ENCODE measurements at places on chromosomes 11 and 22. TPM values are rescaled to one million over a fixed set of nuclear protein-coding genes. Genes with fewer than 3 reads are reported as not detected.

- no peak for DNase-seq
Measured at GRCh38 chr11:126145954-126146353, 65.5 kb downstream of the RPUSD4 start.

MUC2 gene
- total RNA-seq = not detected

DNA sequence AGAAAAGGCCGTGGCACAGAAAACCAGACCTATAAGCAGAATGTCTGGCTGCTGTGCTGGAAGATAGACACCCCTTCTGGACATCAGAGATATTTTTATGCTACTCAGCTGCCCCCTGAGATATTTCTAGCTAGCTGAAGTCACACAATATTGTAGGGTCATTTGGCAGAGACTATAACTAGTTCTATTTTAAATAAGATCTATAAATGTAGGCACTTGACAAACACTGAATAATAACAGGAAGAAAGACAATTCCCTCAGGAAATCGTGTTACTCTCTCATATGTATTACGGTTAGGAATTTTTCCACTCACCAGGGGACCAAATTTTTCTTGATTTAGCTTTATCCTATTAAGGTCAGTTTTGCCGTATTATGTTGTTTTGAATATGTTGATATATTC, 845.4 kb downstream of the OPCML start:
- no peak for DNase-seq

SLC37A4 gene
- total RNA-seq = 18.9 TPM

DNA sequence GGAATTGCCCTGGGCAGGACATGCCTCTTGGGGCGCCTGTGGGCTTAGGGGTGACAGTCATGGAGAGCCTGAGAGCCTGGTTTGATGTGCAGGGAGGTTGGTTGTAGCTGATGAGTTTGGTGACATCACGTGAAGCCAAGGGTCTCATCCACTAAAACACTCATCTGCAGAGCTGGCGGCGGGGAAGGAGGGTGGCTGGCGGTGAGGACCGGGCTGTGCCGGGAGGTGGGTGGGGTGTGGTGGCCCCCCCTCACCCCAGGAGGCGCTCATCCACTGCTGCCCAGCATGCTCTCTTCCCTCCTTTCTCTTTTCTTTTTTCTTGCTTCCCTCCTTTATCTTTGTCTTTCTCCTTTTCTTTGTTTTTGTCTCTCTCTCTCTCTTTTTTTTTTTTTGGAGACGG, 49.0 kb downstream of the GRAMD4 start:
- no peak for DNase-seq

DNA sequence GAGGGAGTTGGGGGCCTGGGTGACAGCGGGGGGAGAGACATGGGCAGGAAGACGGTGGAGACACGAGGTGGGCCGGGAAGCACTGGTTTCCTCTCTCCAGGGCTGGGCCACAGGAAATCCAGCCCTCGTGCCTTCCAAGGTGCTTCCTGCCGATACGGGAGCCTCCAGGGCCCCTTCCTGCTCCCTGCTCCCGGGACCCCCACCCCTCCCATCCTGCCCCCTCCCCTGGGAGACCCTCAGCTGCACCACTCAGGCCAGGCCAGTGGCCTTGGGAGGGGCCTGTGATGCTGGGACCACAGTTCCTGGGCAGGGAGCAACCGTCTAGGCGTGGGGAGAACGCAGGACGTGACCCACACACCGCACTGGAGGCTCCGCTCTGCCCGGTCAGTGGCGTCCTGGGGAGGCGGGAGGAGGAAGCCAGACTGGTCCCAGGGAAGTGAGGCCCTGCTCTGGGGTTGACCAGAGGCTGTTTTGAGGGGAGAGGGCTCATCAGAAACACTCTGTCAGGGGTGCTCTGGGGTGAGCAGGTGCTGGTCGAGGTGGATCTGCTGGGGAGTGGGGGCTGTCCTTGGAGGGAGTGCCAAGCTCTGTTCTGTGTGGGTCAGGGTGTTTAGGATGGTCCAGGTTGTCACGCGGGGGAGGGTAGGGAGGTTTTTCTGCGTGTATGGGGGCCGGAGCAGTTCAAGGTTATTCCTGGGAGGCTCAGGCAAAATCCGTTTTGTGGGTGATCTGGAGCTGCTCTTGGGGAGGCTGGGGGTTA, at the start of gene SHANK3:
Gene SHANK3 (plus strand): TSS at position 353 of the 760 bp plus-strand sequence.
- no peak for DNase-seq

DNA sequence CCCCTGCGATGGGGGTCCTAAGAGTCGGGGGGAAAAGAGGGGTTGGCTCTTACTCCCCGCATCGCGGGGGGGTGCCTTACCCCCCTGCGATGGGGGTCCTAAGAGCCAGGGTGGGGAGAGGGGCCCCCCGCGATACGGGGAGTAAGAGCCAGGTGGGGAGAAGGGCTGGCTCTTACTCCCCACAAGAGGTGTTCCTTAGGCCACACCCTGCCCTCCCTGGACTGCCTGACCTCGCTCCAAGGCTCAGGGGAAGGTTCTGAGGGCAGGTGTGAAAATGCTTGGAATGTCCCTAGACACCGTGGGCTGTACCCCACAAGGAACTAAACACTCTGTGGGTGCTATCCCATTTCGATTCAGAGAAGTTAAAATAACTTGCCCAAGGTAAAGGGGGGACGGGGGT, 7.8 kb downstream of the UNC93B1 start:
- DNase-seq = no peak

DNA sequence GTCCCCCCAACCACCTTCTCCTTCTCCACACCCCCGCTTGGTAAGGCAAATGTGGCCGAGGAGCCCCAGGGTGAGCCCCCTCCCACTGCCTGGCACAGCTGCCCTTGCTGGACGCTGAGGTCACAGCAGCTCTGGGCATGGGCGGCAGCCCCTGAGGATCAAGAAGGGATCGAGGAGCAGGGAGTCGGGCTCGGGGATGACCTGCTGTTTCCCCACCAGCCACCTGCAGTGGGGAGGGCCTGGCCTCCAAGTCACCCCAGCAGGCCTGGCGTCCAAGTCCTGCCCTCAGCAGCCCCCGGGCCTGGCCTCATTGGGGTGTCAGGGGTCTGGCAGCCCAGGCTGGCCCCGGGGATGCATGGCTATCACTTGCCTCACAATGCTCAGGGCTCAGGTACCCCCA, 23.7 kb downstream of the MUC5AC start:
- DNase-seq = no peak

DNA sequence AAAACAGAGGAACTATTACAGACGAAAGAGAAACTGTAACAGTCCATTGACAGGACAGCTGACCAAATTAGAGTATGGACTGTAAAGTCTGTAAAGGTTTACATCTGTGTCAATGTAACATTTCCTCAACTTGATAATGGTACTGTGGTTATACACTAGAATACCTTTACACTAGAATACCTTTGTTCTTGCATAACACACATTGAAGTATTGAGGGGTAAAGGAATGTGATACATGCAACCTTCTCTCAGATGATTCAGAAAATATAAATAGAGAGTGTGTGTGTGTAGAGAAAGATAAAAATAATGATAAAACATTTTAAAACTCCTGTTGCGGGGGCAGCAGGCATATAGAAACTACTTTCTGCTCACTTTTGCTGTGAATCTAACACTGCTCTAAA, 5.6 kb upstream of the EEF1G start:
- no peak for DNase-seq

DNA sequence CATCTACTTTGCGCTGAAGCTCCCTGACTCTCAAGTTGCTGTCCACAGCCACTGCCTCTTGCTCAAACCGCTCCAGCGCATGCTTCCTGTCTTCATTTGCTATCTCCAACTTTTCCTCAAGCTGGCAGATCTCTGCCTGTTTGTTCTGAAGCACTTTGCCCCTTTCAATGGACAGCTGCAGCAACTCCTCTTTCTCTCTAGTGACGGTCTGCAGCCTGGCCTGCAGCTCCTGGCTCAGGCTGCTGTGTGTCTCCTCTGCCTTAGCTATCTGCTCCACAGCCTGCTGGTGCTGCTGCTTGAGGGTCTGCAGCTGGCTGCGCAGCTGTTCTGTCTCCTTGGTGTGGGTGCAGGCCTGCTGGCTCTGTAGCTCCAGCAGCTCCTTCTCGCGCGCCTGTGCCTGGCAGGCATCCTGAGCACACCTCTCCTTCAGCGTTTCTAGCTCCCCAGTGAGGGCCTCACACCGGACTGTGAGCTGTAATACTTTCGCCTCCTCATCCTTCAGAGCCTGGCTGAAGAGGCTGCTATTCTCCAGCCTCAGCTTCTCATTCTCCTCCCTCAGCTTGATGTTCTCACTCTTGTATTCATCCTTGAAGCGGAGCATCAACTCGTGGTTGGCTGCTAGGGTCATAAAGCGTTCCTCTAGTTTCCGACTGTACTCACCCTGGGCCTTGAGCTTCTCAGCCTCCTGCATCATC, 723 bp downstream of the CCDC89 start:
- DNase-seq = peak; percentile 9

DNA sequence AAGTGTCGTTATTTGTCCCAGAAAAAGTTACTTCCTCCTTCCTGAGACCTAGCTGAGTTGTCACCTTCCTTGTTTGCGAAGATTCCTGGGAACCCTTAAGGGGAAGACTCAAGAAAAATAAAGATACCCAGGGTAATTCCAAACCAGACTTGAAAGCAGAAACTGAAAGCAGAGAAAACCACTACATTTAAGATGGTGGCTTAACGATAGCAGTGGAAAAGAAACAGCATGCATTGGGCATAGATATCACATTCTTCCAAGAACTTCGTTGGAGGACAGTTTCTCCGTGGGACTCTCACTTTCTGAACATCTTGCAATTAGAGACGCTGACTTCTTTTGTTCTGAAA, 89.1 kb downstream of the FAM76B start:
- DNase-seq = no peak

DNA sequence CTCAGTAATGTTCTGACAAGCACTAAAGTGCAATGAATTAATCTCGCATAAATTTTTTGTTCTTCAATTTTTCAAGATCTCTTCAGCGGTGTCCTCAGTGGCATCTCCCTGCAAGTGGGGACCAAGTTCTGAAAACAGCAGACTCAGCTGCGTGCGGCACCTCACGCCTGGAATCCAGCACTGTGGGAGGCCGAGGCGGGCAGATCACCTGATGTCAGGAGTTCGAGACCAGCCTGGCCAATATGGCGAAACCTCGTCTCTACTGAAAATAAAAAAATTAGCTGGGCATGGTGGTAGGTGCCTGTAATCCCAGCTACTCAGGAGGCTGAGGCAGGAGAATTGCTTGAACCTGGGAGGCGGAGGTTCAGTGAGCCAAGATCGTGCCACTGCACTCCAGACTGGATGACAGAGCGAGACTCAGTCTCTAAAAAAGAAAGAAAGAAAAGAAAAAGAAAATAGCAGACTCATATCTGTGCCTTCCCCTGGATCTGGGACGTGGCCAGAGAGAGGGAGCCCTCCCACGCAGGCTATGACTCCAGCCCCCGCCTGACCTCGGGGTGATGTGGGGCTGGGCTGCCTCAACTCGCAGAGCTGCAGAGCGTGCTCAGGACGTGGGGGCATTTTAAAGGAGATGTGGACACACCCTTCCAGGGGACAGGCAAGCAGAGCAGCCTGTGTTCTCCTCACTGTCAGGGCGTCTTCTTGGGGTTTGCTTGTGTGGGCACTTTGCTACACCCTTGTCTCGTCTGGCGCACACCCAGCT, 346.6 kb downstream of the BRD1 start:
- no peak for DNase-seq

RAB39A gene
- 15.6 TPM for total RNA-seq

C22orf42 gene
- total RNA-seq = not detected

- DNase-seq = no peak
Measured at GRCh38 chr11:117606790-117607189, 190.2 kb downstream of the DSCAML1 start.

DNA sequence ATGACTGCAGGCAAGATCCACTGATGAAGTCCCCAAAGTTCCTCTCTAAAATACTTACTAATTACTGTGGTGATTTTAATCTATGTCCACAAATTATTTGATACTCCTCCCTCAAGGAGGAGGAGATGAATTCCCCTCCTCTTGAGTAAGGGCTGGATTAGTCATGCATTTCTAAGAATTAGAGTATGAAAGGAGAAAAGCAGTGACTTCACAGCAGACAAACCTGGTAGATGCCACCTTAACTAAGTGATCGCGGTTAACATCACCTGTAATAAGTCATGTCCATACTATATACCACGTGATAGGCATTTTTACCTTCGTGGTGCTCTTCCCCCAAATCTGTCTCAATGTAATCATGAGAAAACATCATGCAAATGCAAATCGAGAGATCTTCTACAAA, 52.0 kb upstream of the TSPAN18 start:
- DNase-seq = no peak

DNA sequence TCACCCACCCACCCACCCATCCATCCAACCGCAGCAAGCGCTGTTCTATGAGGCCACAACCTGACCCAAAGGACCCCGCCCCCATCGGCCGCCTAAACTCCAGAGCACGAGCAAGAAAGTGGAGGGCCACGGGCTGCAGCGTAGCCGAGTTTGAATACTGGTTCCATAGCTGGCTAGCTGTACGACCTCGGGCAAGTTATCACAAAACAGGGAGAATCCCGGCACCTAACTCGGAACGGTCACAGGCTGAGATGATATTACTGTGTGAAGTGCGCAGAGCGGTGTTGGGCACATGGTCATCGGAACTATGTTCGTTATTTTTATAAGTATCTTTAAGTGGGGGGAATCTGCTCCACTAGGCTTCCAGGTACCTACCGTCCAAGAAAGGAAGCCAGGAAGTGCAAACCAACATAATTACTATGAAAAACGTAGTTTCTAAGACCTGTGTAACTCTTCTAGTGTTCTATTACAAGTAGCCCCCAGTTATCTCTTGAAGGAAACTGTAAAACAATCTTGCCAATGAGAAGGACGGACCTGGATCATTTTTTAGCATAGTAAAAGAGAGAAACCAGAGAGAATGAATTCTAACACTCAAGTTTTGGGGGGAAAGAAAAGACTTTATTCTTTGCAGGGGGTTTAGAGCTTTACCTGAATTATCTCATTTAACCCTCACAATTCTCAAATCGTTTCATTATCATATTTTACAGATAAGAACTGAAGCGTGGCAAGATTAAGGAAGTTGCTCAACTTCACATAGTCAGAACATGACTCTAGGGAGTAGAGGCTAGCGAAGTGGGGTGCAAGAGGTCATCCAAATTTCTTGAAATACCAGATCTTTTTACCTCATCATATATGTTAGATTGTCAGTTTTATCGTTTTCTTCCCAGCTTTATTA, 663 bp upstream of the BUD13 start:
- DNase-seq = no peak

APOA1 gene
- 0.11 TPM for total RNA-seq
